Astrocyte of the spinal cord (primary cell): ENCODE measurements at places on chromosomes 3 and 15.
A peak's percentile ranks its signal among the peaks of the same experiment; 100 is the strongest.

GRCh38 chr3:156563900-156564682, 9.2 kb upstream of the SSR3 start:
- no peak for DNase-seq

- DNase-seq = no peak
Measured at GRCh38 chr15:67116742-67117141, 51.3 kb downstream of the SMAD3 start.

DNA sequence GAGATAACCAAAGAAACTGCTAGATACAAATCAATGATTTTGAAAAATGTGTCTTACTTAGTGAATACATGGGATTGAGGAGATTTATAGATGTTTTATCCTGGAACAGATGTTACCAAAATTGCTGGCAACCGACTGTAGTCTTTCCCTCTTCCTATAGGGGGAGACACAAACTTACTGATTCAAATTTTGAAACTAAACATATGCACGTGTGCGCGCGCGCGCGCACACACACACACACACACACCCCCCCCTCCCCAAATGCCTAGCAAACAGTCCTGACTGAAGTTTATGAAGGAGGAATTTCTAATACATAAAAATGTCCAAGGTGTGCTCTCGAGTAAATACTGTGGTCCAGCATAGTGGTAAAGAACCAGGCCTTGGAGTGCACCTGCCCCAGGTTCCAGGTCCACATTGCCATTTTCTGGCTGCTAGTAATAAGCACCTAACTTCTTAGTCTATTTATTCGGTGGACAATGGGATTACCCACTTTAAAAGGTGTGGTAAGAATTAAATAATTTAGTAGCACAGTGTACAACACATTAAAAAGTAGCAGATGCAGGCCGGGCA, 18.5 kb upstream of the C3orf62 start:
- DNase-seq = peak; percentile 45

DNA sequence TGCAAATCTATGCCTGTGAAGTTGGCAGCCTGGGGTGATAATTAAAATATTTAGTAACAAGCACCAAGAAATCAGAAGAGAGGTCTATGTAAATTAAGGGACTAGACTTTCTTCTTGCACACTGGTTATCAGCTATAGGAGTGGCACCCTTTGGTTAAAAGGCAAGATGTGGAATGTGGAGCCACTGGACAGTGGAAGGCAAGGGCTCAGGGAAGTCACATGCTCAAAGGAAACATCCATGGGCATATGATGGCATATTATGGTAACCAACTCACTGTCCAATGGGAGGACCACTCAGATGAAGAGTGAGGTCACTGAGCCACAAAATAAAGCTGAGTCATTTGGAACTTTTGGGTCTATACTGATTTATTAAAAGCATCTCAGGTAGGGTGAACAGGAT, 165.6 kb upstream of the PRICKLE2 start:
- no peak for DNase-seq

DNA sequence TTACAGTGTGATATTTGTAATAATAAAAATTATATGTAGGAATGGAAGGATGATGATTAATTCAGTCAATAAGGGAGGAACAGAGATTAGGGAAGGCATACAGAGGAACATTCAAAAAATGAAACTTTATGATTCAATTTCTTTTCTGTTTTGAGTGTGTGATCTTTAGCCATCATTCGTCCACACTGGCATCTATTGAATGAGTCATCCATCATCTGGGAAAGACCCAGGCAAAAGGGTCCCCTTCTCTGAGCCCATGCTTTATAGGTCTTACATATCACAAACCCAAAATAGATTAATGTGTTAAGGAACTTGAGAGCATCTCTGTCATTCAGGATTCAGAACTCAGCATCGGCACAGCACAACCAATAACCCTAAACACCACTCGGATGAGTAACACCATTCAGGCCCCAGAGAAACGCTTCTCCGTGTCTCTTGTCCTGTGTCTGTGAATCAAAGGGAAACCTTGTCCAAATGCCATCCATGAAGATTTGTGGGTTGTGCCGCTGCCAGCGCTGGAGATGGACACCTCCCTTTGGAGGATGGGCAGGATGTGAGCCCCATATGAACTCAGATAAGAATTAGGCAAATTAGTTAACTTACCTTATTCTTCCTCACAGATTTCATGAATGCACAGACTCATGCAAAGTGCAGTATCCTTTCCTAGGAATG, 21.7 kb upstream of the TPM1 start:
- no peak for DNase-seq

GRCh38 chr3:69411346-69411745, 25.5 kb upstream of the FRMD4B start:
- peak; percentile 40 for DNase-seq

DNA sequence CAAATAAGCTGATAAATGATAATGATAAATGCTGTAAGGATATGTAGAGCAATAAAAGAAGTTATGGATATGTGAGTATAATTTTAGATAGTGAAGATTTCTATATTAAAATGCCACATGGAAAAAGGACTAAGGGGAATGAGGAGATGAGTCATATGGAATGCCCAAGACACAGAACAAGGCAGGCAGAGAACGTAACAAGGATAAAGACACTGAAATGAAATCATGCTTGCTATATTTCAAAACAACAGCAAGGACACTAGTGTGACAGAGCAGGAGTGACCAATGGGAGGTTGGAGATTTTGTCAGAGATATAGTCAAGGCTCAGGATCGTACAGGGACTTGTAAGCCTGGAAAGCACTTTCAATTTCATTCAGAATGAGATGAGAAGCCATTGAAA, 621.5 kb upstream of the SEMA6D start:
- DNase-seq = peak; percentile 0

DNA sequence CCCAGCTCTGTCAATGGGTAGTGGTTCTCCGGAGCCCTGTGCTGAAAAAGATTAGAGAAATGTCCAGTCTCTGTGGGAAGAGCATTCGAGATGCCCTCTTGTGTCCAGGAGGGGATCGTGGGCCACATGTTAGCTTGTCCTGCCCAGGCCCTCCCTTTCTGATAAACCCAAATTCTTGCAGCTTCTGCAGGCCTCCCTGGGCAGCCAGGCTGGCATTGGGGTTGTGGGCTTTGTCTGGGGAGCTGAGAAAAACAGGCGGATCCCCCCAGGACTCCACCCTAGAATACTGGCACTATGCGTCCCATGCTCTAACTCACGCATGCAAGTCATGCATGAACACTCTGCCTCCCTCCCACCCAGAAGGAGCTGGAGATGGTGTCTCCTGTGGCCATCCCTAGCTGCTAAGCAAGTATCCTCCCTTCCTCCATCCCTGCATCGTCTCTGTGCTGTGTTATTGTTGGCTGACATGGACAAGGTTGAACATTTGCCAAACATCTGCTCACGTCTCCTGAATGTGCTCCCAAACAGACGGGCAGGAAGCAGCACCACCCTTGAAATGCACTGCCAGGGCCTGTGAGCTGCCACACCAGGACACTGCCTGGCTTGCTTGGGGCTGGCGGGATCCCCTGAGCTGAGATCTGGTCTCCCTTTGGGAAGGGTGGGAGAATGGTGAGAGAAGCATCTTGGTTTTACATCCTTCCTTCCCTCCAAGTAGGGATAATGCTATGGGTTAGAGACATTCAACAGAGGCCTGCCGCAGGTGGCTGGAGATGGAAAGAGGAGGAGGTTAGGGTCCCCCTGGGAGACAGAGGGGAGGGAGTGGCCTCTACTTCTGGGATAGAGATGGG, 26.5 kb downstream of the CFAP161 start:
- peak; percentile 76 for DNase-seq

- DNase-seq = no peak
Measured at GRCh38 chr15:40075298-40076044, 33.2 kb downstream of the BMF start.

GRCh38 chr3:5160940-5161858, 26.3 kb upstream of the EDEM1 start:
- peak; percentile 37 for DNase-seq

- no peak for DNase-seq
Measured at GRCh38 chr15:51168700-51169099, 74.0 kb upstream of the TNFAIP8L3 start.
